Esophagus squamous epithelium (tissue), 5 donors: ENCODE measurements at places on chromosomes 5 and 9. TPM values are rescaled to one million over a fixed set of nuclear protein-coding genes. Genes with fewer than 3 reads are reported as not detected.

TMEM252 gene
- total RNA-seq, result not detected

PLAC8L1 gene
- total RNA-seq, result not detected

FABP6 gene
- not detected for total RNA-seq

PCDHB15 gene
- 1.1 TPM for total RNA-seq

KIF4B gene
- total RNA-seq, result not detected

AK1 gene
- 33.3 TPM for total RNA-seq

FOXD4L4 gene
- 0.38 TPM for total RNA-seq

CDC26 gene
- total RNA-seq, result 28.8 TPM

PDCD1LG2 gene
- total RNA-seq, result 0.23 TPM

SLC1A1 gene
- total RNA-seq, result 2.9 TPM

SLC23A1 gene
- total RNA-seq, result 6.4 TPM

TMEFF1 gene
- total RNA-seq, result not detected

PCDHB6 gene
- not detected for total RNA-seq

OTP gene
- not detected for total RNA-seq

CLTA gene
- 215 TPM for total RNA-seq

GABRA1 gene
- total RNA-seq, result not detected

CCDC171 gene
- 2.9 TPM for total RNA-seq

NEURL1B gene
- 12.5 TPM for total RNA-seq

MCC gene
- 45.4 TPM for total RNA-seq

ANXA2R gene
- total RNA-seq, result 2.5 TPM

LHX6 gene
- 0.95 TPM for total RNA-seq

FBLL1 gene
- total RNA-seq, result not detected

PDE4D gene
- 9.3 TPM for total RNA-seq

TMEM203 gene
- total RNA-seq, result 28.9 TPM

SLC6A7 gene
- not detected for total RNA-seq

INSYN2B gene
- 0.09 TPM for total RNA-seq

FXN gene
- 5.7 TPM for total RNA-seq

CDH9 gene
- total RNA-seq, result not detected

PTPRD gene
- total RNA-seq, result 9.0 TPM

PTRH1 gene
- total RNA-seq, result 4.5 TPM

CARD6 gene
- total RNA-seq, result 18.5 TPM

LRSAM1 gene
- total RNA-seq, result 16.2 TPM

HNRNPK gene
- total RNA-seq, result 348 TPM

HIGD2A gene
- total RNA-seq, result 122 TPM

IFNB1 gene
- total RNA-seq, result not detected

TMEM232 gene
- 1.9 TPM for total RNA-seq
